Cardiac fibroblast (primary cell): ENCODE measurements at places on chromosomes 13 and 19.
A peak's percentile ranks its signal among the peaks of the same experiment; 100 is the strongest.

DNA sequence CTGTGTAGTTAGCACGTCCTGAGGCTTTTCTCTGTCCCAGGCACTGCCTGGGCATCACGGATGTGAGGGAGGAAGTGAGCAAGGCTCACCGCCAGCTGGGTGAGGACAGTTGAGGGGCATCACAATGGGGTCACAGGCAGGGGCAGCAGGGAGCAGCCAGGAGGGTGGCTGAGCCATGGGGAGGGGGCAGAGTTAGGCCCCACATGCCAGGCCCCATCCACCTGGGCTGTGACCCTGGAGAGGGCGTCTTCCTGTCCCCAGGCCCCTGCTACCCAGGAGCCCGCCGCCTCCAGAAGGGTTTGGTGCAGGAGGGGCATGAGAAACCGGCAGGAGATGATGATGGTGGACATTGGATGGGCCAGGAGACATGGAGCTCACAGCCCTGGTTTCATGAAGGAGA lies 56.8 kb upstream of the F7 start:
- no peak for DNase-seq

DNA sequence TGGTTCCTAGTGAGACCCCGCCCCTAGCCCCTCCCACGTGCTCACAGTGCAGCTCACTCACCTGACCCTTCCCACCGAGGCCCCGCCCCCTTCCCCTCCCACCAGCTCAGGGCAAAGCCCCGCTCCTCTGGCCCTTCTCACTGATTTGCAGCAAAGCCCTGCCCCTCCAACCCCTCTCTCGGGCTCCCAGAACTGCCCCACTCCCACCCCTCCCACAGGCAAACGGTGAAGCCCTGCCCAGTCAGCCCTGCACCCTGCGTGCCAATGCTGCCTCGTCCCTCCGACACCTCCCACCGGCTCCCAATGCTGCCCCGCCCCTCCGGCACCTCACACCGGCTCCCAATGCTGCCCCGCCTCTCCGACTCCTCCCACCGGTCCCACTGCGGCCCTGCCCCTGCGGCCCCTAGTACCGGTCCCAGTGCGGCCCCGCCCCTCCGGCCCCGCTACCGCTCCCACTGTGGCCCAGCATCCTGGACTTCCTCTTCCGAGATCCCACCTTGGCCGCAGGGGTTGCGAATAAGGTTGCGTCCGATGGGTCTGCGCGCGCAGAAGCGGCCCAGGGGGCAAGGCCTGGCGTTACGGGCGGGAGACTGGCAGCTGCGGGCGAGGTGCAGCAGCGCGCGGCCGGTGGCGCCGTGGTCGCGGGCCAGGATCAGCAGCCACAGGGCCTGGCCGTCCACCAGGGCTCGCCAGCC lies 834 bp downstream of the FBXO27 start:
- DNase-seq, result peak; percentile 64

DNA sequence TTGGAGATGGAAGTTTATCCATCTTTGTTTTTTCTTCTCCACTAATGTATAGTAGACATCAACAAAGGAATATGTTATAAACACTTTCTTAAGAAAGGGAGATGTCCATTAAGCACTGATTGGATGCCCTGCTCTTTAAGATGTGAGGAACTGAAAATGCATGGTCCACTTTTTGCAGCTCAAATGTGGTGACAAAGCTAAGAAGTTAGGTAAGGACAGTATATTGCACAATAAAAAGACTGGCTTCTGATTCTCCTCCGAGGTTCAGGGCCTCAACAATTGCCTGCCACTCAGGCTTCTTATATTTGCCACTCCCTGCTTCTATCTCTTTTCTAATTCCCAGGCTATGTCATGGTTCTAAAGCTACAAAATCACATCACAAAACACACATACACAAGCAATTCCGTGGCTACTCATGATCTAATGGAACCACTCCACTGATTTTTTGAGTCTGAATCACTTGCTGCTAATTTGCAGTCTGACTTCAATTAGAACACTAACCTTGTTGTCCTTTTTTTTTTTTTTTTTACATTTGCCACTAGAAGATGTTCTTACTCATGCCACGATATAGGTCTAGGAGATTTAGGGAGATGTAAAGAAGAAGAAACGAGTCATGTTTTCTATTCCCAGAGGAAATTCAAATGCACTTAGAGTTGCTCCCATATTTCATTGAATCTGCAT lies 29.6 kb upstream of the TNFSF11 start:
- no peak for DNase-seq

- no peak for DNase-seq
Observed at GRCh38 chr19:45117167-45117594, 24.2 kb downstream of the PPP1R37 start.

GRCh38 chr19:50147462-50148423 lies 15.3 kb downstream of the IZUMO2 start:
- peak; percentile 89 for DNase-seq

- no peak for DNase-seq
Observed at GRCh38 chr13:111080642-111081041, 34.5 kb upstream of the ARHGEF7 start.

- peak; percentile 3 for DNase-seq
Observed at GRCh38 chr13:47859165-47859564, 141.9 kb downstream of the SUCLA2 start.

DNA sequence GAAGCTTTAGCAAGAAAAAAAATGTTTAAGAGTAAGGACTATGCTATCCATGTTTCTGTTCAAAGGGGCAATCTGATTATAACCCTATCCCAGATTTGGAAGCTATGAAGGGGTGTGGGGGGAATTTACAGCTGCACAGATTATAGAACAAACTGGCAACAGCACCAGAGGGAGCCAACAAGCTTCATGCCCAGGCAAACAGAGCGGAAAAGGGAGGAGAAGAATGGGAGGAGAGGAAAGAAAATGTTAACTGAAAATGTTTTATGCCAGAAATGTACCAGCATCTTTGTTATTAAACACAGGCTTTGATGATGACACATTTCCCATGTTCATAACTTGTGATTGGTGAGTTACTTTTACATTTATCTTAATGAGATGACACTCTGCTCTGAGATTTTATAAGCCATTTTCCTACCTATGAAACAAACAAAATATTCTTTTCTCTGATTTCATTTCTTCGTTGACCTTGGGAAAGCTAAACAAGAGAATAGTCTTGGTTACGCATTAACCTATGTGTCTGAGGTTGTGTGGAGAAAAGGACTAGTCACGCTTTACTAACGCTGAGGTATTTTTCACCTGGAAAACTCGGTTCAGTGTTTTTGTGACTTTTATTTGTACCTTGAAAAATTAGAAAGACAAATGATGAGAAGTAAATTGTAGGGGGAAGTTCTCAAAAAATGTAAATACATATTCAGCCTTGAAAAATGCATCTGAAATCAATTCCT lies 235.8 kb upstream of the MIR17HG start:
- no peak for DNase-seq

GRCh38 chr13:22325761-22326160 lies 654.9 kb downstream of the FGF9 start:
- no peak for DNase-seq

DNA sequence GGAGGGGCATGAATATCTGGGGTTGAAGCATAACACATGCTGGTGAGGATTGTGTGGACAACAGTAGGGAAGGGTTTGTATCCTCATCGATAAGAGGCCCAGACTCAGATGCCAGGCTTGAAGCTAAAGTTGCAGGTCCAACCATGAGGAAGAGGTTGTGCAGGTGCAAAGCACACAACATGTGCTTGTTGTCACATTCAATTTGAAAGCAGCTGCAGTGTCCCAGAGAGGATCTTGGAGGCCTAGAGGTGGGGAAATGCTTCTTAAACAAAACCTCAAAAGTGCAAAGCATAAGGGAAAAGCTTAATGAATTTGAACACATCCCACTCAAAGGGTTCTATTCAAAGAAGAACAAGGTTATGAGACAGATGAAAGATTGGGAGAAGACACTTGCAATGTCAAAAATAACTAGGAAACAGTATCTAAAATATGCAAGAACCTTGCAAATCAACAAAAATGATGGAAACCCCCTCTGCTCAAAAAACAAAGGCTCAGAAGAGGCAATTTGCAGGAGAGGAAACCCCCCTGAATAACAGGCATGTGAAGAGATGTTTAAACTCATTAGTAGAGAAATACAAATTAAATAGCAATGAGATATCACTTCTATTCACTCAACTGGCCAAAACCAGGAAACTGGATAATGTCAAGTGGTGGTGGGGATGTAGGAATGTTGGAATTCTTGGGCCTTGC lies 187.1 kb downstream of the KATNAL1 start:
- DNase-seq, result no peak

- peak; percentile 18 for DNase-seq
Observed at GRCh38 chr13:41049480-41050440, 11.5 kb upstream of the WBP4 start.

- DNase-seq, result no peak
Observed at GRCh38 chr13:99218969-99219368, 18.3 kb downstream of the UBAC2 start.

- DNase-seq, result peak; percentile 16
Observed at GRCh38 chr13:40272776-40273139, 393.7 kb downstream of the FOXO1 start.

DNA sequence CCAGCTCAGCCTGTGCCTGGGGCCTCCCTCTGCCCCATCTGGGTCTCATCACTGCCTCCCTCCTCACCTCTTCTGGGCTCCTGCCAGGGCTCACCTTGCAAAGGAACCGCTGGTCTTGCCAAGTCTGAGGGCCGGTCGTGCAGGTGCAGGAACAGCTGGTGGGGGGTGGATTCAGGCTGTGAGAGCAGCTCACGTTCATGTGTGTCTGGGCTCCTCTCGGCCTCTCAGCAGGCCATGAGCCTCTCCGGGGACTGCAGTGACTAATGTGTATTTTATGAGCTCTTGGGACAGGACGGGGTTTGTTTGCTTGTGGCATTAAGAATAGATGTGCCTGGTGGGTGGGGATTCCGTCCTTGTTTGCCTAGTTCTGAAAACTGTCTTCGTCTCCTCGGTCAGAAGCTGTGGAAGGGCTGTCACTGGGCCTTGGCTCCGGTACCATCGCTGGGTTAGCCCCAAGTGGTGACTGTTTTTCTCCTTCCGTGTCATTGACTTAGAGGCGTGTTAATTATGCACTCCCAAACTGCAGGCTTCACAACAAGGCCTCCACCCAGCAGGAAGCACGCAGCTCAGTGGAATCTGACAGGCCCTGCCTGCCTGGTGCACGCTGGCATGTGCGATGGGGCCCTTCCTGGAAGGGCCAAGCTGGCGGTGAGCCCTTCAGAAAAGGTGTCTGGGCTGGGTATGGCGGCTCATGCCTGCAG lies 77.6 kb downstream of the KDM4B start:
- peak; percentile 66 for DNase-seq

- no peak for DNase-seq
Observed at GRCh38 chr19:37893845-37894575, 12.4 kb downstream of the WDR87 start.

GRCh38 chr19:54179921-54180461 lies 7.0 kb upstream of the TMC4 start:
- peak; percentile 86 for DNase-seq

DNA sequence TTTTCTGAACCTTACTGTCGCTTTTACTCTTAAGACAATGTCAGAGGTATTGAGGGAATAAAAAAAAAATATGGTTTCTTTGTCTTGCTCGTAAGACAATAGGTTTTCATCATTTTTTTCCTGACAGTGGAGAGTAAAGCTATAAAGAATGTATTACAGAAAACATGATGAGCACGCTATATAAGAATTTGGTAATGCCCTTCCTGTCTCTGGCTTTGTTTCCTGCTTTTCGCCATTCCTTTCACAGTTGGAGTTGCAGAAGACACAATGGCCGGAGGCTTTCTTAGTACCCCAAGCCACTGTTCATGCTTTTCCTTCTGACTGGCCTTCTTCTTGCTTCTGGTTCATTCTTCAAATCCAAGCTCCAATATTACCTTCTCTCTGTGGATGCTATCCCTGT lies 101.0 kb upstream of the DACH1 start:
- DNase-seq, result peak; percentile 33

DNA sequence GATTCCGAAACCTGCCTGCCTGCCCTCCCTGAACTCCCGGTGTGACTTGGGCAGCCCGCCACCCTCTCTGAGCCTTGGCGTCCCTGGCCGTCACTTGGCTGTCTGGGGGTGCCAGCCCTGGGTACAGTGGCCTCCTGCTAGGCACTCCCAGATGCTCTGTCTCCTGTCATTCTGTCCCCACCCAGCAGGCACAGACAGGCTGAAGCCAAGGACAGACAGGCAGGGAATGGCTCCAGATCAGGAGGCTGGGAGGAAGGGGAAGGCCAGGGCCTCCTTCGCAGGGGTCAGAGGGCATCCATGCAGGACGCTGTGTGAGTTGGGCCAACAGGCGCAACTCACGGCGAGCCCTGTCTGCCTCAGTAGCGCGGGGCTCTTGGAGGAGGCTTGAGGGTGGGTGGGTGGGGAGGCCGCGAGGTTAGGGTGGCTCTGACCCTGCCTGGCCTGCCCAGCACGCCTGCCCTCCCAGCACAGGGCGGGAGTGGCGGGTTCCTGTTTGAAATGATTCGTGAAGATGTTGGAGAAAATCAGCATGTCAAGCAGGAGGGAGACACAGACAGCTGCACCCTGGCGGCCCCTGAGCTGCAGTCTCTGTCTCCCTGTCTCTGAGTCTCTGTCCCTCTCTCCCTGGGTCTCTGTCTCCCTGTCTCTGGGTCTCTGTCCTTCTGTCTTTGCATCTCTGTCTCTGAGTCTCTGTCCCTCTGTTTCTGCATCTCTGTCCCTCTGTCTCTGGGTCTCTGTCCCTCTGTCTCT lies 19.7 kb downstream of the KLHL26 start:
- no peak for DNase-seq

DNA sequence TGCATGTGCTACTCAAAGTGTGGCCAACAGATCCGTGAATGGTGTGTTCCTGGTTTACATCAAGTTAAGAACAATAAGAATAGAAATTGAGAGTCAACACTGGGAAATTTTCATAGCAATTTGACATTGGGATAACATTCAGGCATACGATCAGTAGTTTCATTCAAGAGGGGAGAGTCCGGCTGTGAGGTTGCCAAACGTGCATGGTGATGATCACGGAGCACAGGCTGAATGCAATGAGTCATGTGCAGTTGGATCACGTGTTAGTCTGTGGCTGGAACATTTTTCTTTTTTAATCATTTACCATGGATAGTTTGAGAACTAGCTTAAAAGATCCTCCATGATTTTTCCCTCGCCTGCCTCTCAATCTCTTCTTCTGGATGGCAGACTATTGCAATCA lies 2.5 kb upstream of the DCT start:
- peak; percentile 71 for DNase-seq

DNA sequence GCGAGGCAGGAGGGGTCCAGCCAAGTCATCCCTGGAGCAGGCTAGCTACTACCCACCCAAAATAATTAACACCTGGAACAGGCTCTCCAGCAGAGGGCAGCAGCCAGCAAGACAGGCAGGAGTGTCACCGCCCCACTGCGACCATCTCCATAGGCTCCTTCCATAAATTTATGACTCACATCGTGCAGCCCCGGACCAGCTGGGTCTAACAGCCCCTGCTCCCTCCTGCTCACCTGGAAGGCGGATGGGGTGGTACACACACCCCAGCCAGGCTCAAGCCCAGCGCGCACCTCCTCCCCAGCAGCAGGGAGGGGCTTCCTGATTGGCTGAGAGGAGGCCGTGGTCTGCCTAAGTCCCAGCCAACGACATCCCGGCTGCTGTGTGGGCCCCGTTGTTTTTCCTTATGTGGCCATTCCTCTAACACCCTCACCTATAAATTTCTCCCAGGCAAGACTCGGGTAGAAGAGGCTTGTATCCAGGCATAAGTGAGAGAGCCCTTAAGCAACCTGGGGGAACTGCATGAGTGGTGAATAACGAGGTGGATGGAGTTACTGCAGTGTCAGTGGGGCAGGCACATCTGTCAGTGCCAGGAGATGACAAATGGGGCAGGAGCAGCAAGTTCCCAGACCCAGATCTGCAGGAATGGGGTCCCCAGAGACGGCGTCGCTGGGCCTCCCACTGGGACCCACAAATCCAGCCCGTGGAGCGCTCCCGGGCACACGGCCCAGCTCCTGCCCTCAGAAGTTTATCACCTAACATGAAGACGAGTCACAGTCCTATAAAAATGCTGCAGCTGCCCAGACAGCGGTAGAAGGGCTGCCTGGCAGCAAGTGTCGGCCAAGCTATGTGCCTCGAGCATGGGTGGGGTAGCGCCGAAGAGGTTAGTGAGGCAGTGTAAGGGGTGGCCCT lies 43.1 kb downstream of the CEBPG start:
- DNase-seq, result peak; percentile 72
